ENCODE measurements at places on chromosomes 5 and 9.

GRCh38 chr5:94968507-94969095 is 316.3 kb downstream of the MCTP1 start:
- DNase-seq, result no peak

- no peak for DNase-seq
Observed at GRCh38 chr5:3913279-3913678, 317.6 kb downstream of the IRX1 start.

GRCh38 chr5:35129921-35130485 is 82.3 kb upstream of the AGXT2 start:
- DNase-seq, result peak; percentile 59

GRCh38 chr9:12846035-12846434 is 71.2 kb downstream of the LURAP1L start:
- no peak for DNase-seq

DNA sequence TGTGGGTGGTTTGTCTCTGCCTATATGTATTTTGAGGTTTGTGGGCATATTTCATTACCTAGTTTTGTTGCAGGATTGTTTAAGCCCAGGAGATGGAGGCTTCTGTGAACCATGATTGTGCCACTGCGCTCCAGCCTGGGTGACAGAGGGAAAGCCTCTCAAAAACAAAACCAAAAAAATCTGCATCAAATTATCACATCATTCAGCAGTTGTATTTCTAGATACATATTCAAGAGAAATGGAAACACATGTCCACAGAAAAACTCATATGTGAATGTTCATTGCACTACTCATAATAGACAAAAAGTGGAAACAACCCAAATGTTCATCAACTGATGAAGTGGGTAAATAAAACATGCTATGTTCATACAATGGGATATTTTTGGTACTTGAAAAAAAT is 29.9 kb downstream of the HSPA4 start:
- no peak for DNase-seq

DNA sequence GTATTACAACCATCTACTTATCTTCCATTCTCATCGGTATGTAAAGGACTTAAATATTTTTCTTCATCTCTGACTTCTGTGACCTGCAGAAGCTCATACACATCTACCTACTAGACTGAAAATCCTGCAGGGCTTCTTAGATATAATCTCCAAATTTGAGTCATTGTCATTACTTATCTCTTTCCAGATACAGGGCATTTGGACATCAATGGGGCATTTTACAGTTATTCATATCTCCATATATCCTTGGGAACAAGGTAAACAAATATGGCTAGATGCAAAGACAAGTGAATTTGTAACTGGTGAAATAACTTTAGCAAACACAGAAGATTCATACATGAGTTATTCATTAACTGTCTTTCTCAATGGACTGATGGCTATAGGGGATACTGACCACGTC is 37.7 kb upstream of the IL7R start:
- no peak for DNase-seq
